ENCODE measurements at places on chromosomes 1 and 21. TPM values are rescaled to one million over a fixed set of nuclear protein-coding genes. Genes with fewer than 3 reads are reported as not detected.

GRCh38 chr1:201016211-201016651 lies 7.3 kb downstream of the KIF21B start:
- no peak for DNase-seq

GRCh38 chr1:42658877-42659337 lies 684 bp downstream of the PPIH start:
- DNase-seq, result no peak

- DNase-seq, result no peak
Observed at GRCh38 chr1:12422488-12422887, 192.7 kb downstream of the VPS13D start.

GRCh38 chr1:112909847-112910246 lies 46.1 kb downstream of the SLC16A1 start:
- no peak for DNase-seq

Gene NFYC
- 15.0 TPM for total RNA-seq

Gene AKR7A2
- 42.5 TPM for total RNA-seq

Gene HTR6
- not detected for total RNA-seq

Gene FGR
- total RNA-seq, result 0.07 TPM

Gene BMP8B
- total RNA-seq, result 0.07 TPM
